ENCODE measurements at places on chromosomes 5 and 9.

- no peak for DNase-seq
Measured at GRCh38 chr5:97525780-97526179, 342.7 kb upstream of the RIOK2 start.

- DNase-seq, result no peak
Measured at GRCh38 chr5:7897014-7897600, 28.2 kb downstream of the MTRR start.

- no peak for DNase-seq
Measured at GRCh38 chr5:169719360-169720314, 82.6 kb downstream of the DOCK2 start.

GRCh38 chr9:1732670-1733069 lies 282.5 kb upstream of the SMARCA2 start:
- no peak for DNase-seq

- DNase-seq, result no peak
Measured at GRCh38 chr9:89734600-89735041, 129.8 kb downstream of the GADD45G start.

- DNase-seq, result no peak
Measured at GRCh38 chr9:27353474-27354229, 56.7 kb upstream of the EQTN start.
